ENCODE measurements at places on chromosomes 11 and 22.

- no peak for DNase-seq
These were observed 751.2 kb downstream of the JRKL start for GRCh38 chr11:97140885-97141494.

GRCh38 chr11:117795638-117796455 lies 1.2 kb downstream of the DSCAML1 start:
- DNase-seq, result no peak

GRCh38 chr22:45235101-45235777 lies 5.5 kb downstream of the KIAA0930 start:
- DNase-seq, result no peak

GRCh38 chr11:14522245-14522644 lies 2.1 kb upstream of the PSMA1 start:
- DNase-seq, result no peak

GRCh38 chr11:117884994-117885393 lies 8.5 kb upstream of the FXYD6 start:
- no peak for DNase-seq

GRCh38 chr11:94139416-94139815 lies 10.8 kb downstream of the PANX1 start:
- DNase-seq, result no peak

DNA sequence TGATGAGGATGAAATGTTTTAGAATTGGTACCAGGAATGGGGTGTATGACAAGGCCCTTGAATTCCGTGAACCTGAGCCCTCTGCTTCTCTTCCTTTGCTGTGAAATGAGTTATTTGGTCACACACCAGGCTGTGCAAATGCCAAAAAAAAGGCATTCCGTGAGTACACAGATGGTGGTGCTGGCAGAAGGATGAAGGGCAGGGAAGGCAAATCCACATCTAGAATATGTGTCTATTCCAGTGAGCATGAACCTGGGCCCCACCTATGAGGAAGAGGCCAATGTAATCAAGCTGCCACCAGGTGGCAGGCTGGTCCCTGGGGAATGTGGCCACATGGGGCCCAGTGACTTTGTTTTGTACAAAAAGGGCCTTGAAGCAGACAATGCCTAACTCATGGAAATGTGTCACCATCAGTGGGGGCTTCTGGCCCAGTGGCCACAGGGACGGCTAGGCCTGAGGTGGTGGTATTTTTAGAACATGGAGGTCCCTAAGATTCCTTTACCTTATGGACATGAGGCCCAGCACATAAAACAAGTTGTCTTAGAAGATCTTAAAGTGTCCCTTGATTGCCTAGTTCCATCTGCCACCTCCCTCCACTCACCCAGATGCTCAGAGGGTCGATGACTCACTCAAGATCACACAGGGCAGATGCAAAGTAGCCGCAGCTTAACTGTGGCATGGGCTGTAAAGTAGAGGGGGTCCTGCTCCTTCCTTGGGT lies 3.9 kb upstream of the RNF215 start:
- no peak for DNase-seq

GRCh38 chr11:132941024-132941646 lies 591.2 kb downstream of the OPCML start:
- DNase-seq, result peak; percentile 20

GRCh38 chr11:68020575-68020974 lies 9.9 kb upstream of the NDUFS8 start:
- DNase-seq, result peak; percentile 10

DNA sequence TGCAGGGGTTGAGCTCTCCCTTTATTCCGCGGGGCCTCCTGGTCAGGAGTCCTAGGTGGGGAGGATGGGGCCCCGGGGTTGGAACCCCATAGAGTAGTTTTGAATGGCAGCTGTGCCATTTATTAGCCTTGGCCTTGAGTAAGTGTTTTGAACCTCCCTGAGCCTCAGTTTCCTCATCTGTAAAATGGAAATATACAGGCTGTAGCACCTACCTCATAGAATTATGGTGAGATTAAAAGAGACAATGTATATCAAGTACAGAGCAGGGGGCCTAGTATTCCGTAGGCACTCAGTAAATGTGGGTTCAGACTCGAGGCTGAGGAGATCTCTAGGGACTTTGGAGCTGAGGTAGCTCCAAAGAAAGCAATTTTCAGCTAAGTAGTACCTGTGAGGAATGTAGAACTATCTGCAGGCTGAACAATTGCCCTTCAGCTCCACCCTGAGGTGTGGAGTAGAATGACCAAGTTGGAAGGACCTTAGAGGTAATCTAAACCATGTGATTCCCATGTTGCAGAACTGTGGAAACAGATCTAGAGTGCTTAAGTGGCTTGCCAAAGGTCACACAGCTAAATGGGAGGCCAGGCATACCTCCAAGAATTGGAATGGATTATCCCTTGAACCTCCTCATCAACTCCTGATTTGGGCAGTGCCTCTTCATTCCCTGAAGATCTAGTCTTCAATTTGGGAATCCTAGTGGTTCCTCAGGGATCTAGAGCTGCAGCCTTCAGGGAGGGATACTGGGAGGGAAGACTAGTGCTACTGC lies 682 bp downstream of the PGAP2 start:
- no peak for DNase-seq

DNA sequence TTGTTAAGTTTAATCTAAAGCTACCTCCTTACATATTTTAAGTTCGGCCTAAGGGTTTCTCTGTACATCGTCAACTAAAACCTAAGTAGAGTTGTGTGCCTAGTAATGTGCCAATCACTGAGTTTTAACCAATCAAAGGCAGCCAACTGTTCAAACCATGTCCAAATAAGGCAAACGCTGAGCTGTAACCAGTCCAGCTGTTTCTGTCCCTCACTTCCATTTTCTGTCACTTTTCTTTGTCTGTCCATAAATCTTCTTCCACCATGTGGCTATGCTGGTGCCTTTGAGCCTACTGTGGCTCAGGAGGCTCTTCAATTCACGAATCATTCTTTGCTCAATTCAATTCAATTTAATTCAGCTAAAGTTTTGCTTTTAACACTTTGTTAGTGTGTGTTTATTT lies 13.9 kb upstream of the ATXN10 start:
- no peak for DNase-seq

GRCh38 chr11:64681171-64681570 lies 41.8 kb downstream of the NRXN2 start:
- no peak for DNase-seq
